Astrocyte (in vitro differentiated cells and primary cell): ENCODE measurements at places on chromosomes 7 and 10. TPM values are rescaled to one million over a fixed set of nuclear protein-coding genes. Genes with fewer than 3 reads are reported as not detected.

TPST1 gene
- 36.5 and 40.2 TPM in 2 replicates for total RNA-seq

SDHAF3 gene
- 10.8 and 12.7 TPM in 2 replicates for total RNA-seq

OR2A1 gene
- total RNA-seq, result not detected in 2 replicates

BUD23 gene
- total RNA-seq, result 68.3 and 73.1 TPM in 2 replicates

SPACDR gene
- 2.5 and 2.6 TPM in 2 replicates for total RNA-seq

GPNMB gene
- 0.82 and 0.91 TPM in 2 replicates for total RNA-seq

TMEM196 gene
- total RNA-seq, result not detected in 2 replicates

PON1 gene
- 0.99 and 1.00 TPM in 2 replicates for total RNA-seq

RBP3 gene
- not detected in 2 replicates for total RNA-seq

MYPN gene
- total RNA-seq, result 0.11 and 0.14 TPM in 2 replicates

C10orf62 gene
- total RNA-seq, result not detected in 2 replicates

NAT16 gene
- 0.16 TPM in 1 of 2 replicates, not detected in the other for total RNA-seq

PRR15 gene
- 7.2 and 11.1 TPM in 2 replicates for total RNA-seq

GRCh38 chr7:149409895-149410294 is 51.0 kb downstream of the ZNF777 start:
- DNase-seq, result no peak

DNA sequence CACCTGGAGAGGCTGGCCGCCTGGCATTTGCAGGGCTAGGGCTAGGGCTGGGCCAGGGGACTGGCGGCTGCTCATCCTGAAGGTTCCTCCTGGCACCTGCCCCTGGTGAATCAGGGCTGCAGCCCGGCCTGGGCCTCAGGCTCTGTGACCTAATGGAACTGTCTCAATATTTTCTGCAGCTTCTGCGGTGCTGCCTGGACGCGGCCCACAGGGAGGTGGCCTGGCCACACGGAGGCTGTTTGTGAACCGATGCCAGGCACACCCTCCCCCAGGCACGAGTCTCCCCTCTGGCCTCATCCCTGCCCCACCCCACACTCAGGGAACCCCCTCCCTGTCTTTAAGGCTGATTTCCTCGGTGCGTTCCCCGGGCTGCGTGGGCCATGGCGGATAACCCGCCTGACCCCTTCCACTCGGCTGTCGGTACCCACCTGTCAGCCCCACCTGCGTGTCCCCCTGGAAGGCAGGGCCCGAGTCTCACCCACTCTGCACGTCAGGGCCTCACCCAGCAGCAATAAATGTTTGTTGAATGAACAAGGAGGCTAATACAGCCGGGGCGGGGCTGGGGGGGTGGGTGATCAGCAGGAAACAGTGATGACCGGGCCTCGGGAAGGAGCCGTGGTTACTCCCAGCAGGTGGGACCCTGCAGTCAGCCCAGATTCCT is 54.5 kb upstream of the DNAJB6 start:
- DNase-seq, result no peak

GRCh38 chr7:98192781-98193457 is 18.3 kb upstream of the BHLHA15 start:
- no peak for DNase-seq

GRCh38 chr7:141198194-141198958 is 124.5 kb downstream of the TMEM178B start:
- DNase-seq, result no peak

- no peak for DNase-seq
Measured at GRCh38 chr7:131326576-131326975, 1.1 kb upstream of the MKLN1 start.

DNA sequence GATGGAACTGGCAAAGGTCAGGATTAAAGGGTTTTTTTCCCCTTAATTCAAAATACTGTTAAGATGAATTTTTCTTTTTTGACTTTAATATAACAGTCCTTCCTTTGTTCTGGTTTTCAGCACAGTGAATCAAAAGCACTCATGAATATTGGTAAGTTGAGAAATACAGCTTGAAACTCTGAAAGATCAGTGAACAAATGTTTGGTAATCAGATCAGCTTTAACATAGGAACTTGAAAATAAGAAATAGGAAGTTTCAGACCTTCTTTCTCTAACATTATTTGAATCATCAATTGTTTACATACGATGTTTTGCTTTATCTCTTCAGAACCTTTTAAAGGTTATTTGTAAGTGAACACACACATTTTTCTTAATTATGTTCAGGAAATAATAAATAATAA is 90.5 kb downstream of the SGMS1 start:
- DNase-seq, result no peak

DNA sequence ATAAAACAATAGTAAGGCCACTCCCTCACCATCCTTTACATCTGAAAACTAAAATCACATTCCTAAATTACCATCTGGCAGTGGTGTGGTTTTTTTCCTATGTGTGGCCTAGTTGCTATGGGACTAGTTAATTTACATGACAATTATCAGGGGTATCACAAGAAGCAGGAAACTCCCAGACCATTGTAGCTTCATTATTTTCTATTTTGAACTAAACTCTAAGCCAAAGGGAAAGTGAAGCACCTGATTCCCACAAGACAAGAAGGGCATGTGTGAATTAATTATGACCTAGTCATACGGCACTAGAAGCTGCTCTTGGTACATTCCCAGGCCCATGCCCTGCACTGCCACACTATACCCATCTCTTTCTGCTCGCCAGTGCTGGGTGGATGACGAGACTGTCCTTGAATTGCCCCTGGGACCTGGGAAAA is 103.4 kb downstream of the ATXN7L1 start:
- DNase-seq, result no peak

- DNase-seq, result peak; percentile 71
Measured at GRCh38 chr10:3902809-3903410, 117.9 kb upstream of the KLF6 start.

DNA sequence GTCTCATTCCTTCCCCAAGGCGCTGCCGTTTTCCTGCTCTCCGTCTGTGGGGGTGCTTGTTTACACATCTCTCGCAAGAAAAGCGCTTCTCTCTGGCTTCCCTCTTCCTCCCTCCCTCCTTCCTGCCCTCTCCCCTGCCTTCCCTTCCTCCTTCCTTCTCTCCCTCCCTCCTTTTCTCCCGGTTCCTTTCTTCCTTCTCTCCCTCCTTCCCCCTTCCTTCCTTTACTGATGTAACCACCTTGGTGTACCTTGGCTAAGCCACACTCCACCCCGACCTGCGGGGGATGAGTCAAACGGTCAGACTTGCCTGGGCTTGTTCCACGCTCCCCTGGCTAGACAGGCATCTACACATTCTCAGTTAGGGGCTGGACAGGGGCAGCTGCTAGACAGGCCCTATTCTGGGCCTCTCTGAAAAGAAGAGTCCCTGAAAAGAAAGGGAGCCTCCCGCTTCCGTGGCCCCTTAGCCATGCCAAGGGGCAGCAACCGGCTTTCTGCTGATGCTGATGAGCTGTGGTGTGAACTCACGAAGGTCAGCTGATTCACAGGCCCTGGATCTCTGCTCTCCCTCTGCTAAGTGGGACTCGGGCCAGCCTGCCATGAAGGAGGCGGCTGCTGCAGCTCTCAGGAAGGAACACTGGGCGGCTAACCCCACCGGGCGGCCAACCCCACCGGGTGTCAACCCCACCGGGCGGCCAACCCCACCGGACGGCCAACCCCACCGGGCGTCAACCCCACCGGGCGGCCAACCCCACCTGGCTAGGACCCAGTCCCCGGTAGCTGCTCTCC is 216.8 kb downstream of the TCERG1L start:
- no peak for DNase-seq

GRCh38 chr10:88995156-88995876 is 4.7 kb downstream of the FAS start:
- DNase-seq, result no peak

DNA sequence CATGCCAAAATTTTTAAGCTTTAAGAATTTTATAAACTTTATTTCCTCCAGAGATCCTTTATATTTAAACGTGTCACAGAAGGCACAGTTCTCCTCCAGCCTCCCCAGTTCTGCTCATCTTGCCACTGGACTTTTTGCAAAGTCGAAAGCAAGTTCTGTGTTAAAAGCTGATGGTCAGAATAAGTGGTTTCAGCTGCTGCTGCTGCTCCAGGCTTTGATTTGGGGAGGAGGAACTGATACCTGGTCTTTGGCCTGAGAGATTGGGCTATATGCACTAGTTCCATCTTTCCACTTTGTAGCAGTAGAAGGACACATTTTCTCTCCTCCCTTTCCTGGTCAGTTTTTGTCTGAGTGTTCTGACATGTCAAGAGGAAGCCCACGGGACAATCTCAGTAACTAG is 435.9 kb upstream of the PHF14 start:
- no peak for DNase-seq

DNA sequence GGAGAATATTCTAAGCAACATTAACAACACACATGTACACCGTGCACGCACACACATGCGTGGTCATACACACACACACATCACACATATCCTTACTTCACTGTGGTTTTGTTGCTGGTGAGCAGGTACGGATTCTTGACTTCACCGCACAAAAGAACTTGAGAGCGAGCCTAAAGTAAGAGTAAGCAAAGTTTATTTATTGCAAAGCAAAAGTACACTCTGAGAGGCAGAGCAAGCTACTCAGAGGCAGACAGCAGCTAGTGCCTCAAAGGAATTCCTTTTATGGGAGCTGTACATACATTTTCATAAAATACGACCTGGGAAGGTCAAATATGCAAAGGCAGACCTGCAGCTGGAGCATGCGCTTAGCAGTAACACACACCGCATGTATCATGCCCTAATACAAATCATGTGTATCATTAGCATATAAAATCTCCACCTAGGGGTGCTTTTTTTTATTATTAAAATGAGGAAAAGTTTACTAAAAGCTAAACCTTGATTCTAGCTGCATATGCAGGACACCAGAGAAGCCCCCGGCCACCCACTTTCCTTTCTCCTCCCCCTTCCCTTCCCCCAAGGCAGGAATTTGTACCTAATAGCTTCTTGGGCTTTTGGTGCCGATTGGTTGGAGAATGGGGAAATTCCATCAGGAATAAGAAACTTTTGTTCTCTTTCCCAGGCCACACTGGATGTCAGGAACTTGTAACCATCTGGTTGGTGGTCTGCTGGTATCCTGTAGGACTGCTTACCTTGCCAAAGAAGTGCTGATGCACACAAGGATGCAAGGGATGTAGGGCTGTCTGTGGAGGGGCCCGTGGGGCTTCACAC is 16.5 kb upstream of the GPR37 start:
- no peak for DNase-seq

DNA sequence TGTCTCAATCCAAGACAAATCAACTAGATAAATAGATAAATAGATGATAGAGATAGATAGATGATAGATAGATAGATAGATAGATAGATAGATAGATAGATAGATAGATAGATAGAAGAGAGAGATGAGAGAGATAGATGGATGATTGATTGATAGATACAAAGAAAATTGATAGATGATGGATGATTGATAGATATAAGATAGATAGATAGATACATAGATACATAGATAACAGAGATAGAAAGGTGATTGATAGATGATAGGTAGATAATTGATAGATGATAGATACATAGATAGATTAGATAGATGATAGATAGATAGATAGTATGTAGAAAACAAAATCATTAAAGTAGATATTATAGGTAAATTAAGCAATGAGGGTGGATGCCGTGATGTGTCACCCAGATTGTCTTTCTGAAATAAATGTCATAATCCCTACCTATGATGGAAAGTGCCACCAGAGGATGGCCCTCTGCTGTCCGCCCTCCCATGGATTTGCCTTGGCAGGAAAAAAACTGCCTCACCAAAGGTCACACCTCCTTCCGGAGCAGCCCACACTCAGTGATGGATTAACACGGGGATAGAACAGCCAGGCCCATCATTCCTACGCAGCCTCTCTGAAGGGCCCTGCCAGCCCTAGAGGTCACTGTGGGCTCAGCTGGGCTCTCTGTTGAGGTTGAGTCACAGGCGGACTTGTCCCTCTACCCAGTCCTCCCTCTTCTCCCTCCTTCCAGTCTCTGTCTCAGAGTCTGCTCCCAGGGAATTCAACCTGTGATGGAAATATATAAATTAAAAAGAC is 50.8 kb downstream of the KCNH2 start:
- DNase-seq, result no peak

DNA sequence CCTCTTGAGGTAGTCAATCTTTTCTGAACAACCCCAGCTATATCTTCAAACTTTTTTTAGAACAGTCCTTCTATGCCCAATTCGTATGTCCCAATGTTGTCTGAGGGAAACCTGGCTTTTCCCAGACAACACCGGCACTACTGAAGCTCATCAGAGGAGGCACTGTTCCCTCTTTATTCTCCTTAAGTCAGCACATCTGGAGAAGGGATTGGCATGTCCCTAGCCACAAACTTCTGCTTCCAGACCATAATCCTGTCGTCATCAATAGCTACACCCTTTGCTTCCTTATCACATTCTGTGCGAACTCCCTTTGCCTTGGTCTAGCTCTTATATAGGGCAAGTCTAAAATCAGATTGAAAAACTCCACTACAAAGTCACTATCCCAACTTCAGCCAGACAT is 22.9 kb downstream of the PON3 start:
- no peak for DNase-seq

- peak; percentile 59 for DNase-seq
Measured at GRCh38 chr7:19114551-19114855, 2.9 kb downstream of the TWIST1 start.

DNA sequence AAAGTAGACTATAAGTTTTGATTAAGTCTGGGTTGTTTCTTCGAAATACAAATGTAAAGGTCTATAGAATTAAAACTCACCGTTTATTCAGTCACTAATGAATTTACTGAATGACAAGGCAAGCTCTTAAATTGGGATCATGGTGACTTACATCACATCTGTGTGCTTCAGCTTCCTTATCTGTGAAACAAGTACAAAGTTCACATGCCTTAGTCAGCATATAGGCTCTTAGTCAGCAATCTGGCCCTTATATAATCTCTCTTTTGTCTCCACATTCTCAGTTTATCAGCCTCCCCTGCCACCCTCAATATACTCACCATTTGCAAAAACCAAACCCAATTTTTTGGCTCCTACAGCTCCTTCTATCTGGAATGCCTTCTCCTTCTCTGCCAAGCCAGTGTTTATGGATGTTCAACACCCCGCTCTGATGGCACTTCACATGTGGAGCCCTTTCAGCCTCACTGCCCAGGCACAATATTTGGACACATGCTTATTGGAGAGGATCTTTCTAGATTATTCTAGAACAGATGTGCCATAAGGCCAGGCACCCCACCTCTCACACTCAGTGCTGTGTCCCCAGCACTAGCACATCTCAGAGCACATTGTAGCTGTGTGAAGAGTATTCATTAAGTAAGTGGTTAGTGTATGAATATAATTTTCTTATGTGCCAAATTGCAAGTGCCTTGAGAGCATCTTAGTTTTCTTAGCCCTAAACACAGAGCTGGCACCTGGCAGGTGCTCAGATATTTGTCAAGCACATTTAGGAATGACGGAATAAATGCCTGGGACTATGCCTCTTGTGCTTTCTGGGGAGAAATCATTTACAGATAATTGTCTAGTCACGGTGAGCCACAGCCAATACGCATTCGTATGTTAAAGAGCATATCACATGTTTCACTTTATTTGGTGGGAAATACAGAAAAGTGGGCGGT is 9.8 kb upstream of the LAMB1 start:
- peak; percentile 72 for DNase-seq

DNA sequence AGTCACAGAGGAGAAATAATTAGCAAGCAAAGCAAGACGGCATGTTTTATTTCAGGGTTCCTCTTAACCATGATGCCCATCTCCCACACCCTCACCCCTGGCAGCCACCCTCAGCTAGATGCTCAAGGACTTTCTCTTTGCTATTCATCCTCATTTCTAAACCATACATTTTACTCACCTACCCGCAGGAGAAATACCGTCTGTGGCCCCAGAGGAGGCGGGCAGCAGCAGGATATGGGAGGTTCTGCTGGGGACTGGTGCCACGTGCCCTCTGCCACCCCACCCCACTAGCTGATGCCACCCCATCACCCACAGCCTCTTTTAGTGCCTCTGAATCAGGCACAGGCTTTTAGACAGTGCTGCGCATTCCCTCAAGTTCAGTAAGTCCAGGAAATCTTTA is 168.7 kb upstream of the ITGB1 start:
- DNase-seq, result no peak
